ENCODE measurements at places on chromosomes 11 and 22. TPM values are rescaled to one million over a fixed set of nuclear protein-coding genes. Genes with fewer than 3 reads are reported as not detected.

C22orf42 gene
- total RNA-seq = not detected

KIRREL3 gene
- 0.28 TPM for total RNA-seq

P2RY6 gene
- total RNA-seq = not detected

ELFN2 gene
- 0.03 TPM for total RNA-seq
